ENCODE measurements at places on chromosomes 1 and 21.

- DNase-seq: no peak
These were observed 126.4 kb downstream of the PTPRU start for GRCh38 chr1:29362764-29363163.

GRCh38 chr1:230139315-230139714 lies 72.3 kb downstream of the GALNT2 start:
- DNase-seq: no peak

GRCh38 chr1:243892456-243892855 lies 42.4 kb upstream of the AKT3 start:
- DNase-seq: no peak

DNA sequence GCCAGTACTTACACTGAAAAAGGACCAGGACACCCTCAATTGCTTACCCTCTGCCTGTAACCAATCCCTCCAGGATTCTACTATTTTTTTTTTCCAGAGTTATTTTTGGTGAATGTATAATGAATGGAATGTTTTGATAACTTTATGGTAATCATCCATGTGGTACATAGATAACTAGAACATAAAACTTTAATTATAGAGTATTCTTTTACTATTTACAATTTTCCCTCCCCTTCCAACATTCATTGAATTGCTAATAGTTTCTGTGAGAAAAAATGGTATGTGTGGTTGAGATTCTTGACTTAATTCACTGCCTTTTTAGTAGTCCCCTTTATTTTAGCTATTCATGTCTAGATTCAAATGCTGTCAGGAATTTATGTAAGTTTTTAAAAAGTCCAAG lies 164.6 kb downstream of the CYYR1 start:
- DNase-seq: no peak

GRCh38 chr1:50646526-50646925 lies 223.3 kb upstream of the DMRTA2 start:
- DNase-seq: no peak

- no peak for DNase-seq
These were observed 237.3 kb downstream of the S1PR1 start for GRCh38 chr1:101474039-101474665.

GRCh38 chr1:182952677-182953444 lies at the start of gene SHCBP1L:
Gene SHCBP1L, minus strand, starts transcription at chr1:182953166. Its CDS starts 33 bp downstream, at chr1:182953133.
- no peak for DNase-seq

DNA sequence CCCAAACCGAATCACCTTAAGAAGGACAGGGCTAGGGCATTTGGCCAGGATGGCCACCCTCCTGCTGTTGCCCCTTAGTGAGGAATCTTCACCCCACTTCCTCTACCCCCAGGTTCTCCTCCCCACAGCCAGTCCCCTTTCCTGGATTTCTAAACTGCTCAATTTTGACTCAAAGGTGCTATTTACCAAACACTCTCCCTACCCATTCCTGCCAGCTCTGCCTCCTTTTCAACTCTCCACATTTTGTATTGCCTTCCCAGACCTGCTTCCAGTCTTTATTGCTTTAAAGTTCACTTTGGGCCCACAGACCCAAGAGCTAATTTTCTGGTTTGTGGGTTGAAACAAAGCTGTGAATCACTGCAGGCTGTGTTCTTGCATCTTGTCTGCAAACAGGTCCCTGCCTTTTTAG lies 3.6 kb downstream of the BTG2 start:
- peak; percentile 66 for DNase-seq

DNA sequence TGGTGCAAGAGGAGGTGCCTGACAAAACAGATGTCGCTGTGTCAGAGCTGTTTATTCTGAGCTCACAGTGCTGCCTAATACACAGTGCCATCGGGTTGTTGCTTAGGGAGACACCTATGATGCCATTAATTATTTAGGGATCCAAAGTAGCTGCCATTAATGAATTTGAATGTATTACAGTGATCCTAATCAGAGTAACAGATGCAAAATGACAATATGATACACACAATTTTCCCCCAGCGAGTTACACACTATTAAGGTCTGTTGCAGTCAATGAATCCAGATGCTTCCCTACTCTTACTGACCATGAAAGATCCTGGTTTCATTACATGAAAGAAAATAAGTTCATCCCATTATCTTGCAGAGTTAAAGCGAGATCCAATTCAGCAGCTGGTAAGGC lies 91.3 kb downstream of the RWDD3 start:
- no peak for DNase-seq

- peak; percentile 25 for DNase-seq
These were observed 21.0 kb downstream of the SPRTN start for GRCh38 chr1:231359113-231359512.

Measured in CD4-positive, alpha-beta T cell treated with Interleukin-4 for 1 hour (primary cell).